Heart left ventricle (tissue), 16 donors: ENCODE measurements at places on chromosomes 6 and 20. TPM values are rescaled to one million over a fixed set of nuclear protein-coding genes. Genes with fewer than 3 reads are reported as not detected.
A peak's percentile ranks its signal among the peaks of the same experiment; 100 is the strongest.

The WFDC12 gene
- not detected for total RNA-seq

GRCh38 chr6:105862936-105863607 lies 223.1 kb upstream of the PRDM1 start:
- H3K27ac ChIP-seq = no peak overlapping the region
- H3K27me3 ChIP-seq = no peaks in the 10 kb centered on the region
- H3K4me3 ChIP-seq = no peak overlapping the region

- H3K4me1 ChIP-seq = peaks cover 26% of the 10 kb centered on the region
- H3K27ac ChIP-seq = no peak overlapping the region
- no peaks in the 10 kb centered on the region for H3K36me3 ChIP-seq
- H3K4me3 ChIP-seq = no peak overlapping the region
Observed at GRCh38 chr6:11414176-11414963, 123.2 kb upstream of the TMEM170B start.

The CLVS2 gene
- 0.12 TPM for total RNA-seq

The ZFP57 gene
- not detected for total RNA-seq

The FOXC1 gene
- 3.3 TPM for total RNA-seq

DNA sequence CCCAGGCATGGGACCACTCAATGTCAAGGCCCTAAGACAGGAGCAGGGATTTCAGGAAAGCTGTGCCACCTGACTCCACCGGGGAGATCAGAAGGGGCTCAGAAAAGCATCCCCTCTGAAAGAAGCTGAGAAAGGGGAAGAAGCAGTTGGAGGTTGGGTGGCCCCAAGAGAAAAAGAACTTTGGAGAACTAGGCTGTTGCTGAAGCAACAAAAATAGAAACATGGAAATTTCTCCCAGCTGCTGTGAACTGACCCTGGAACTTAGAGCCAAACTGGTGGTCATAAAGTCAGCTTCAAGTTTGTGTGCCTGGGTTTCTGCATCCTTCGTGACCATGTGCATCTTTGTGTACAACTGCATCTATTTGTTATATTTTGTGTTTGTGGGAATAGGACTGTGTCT lies 534.5 kb downstream of the MAFB start:
- H3K27ac ChIP-seq = no peak overlapping the region
- H3K4me1 ChIP-seq = no peaks in the 10 kb centered on the region
- H3K36me3 ChIP-seq = no peaks in the 10 kb centered on the region
- H3K27me3 ChIP-seq = no peaks in the 10 kb centered on the region
- H3K4me3 ChIP-seq = no peak overlapping the region

GRCh38 chr6:157527471-157527907 lies 146.5 kb downstream of the ZDHHC14 start:
- DNase-seq = no peak
- no peaks in the 10 kb centered on the region for H3K36me3 ChIP-seq
- H3K4me3 ChIP-seq = no peak overlapping the region

- no peaks in the 10 kb centered on the region for H3K36me3 ChIP-seq
- no peak overlapping the region for H3K27ac ChIP-seq
- no peaks in the 10 kb centered on the region for H3K4me1 ChIP-seq
- no peaks in the 10 kb centered on the region for H3K27me3 ChIP-seq
Observed at GRCh38 chr6:162576016-162576415, 151.6 kb downstream of the PRKN start.

DNA sequence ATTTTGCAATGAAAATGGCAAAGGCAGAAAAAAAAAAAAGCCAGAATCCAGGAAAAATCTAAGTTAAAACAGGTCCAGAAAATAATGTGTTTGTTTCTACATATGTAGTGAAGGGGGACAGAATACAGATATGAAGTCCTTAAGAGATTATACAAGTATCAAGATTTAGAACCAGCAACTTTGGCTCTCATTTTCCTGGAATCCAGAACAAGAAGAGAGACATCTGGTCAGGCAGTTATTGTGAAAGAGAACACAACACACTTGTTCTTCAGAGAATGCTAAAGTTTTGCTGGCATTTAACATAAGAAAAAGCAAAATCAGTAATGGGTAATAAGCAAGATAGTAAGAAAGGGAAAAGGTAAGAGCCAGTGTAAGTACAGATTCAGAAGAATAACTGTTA lies 21.1 kb downstream of the BAG2 start:
- no peak for DNase-seq
- H3K4me3 ChIP-seq = no peak overlapping the region
- H3K27ac ChIP-seq = no peak overlapping the region
- no peaks in the 10 kb centered on the region for H3K4me1 ChIP-seq
- H3K27me3 ChIP-seq = no peaks in the 10 kb centered on the region

The EDEM2 gene
- total RNA-seq = 10.3 TPM

The TNXB gene
- total RNA-seq = 48.5 TPM

DNA sequence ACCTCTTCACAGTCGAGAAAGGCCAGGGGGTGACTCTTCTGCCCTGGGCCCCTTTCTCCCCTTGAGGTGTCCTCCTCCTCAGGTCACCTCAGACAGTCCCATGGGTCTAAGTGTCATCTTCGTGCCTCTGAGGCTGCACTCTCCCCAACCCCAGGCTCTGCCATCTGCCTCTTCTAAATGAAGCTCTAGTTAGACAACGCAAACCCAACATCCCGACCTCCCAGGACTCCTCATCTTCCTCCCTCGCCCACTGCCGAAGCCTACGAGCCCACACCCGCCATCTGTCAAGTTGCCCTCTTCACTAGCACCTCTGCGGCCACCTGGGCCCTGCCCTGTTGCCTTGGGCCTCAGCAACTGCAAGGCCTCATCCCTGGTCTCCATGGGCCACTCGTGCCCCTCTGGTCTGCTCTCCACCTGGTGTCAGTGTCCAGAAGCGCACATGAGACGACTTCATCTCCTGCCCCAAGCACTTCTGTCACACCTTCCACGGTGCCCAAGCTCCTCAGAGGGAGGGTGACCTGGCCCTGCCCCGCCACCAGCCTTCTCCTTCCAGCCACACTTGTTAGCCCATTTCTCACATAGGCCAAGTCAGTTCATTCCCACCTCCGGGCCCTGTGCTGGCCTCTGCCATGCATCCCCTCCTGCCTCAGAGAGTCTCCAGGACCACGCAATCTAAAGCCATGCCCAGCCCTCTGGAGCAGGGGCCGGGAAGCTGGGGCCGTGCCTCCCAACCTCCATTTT lies 53.8 kb downstream of the RRBP1 start:
- H3K4me3 ChIP-seq = no peak overlapping the region
- no peaks in the 10 kb centered on the region for H3K27me3 ChIP-seq
- no peaks in the 10 kb centered on the region for H3K4me1 ChIP-seq
- no peak for DNase-seq
- no peak overlapping the region for H3K27ac ChIP-seq
- H3K36me3 ChIP-seq = peaks cover 99% of the 10 kb centered on the region

DNA sequence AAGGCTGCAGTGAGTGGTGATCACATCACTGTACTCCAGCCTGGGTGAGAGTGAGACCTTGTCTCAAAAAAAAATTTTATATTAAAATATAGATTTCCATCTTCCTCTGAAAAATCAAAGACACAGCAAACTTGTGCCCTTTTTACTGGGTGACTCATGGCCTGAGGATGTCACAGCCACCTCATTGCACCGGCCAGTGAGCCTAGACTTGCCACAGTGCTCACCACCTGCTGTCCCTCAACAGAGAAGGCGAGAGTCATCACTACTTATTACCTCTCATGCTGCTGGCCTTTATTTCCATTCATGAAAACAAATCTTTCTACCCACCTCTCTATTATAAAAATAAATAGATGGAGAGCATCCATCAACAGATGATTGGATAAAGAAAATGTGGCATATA lies 295.8 kb downstream of the PREX1 start:
- no peak overlapping the region for H3K27ac ChIP-seq
- H3K36me3 ChIP-seq = no peaks in the 10 kb centered on the region
- DNase-seq = no peak

GRCh38 chr6:158669145-158670035 lies 19.5 kb downstream of the SYTL3 start:
- H3K27ac ChIP-seq = no peak overlapping the region
- H3K4me1 ChIP-seq = no peaks in the 10 kb centered on the region
- H3K36me3 ChIP-seq = no peaks in the 10 kb centered on the region
- H3K27me3 ChIP-seq = no peaks in the 10 kb centered on the region
- no peak overlapping the region for H3K4me3 ChIP-seq

The NKX2-4 gene
- not detected for total RNA-seq

GRCh38 chr6:79269877-79270276 lies 35.4 kb upstream of the HMGN3 start:
- peaks cover 6% of the 10 kb centered on the region for H3K4me1 ChIP-seq
- no peaks in the 10 kb centered on the region for H3K27me3 ChIP-seq
- no peaks in the 10 kb centered on the region for H3K36me3 ChIP-seq
- no peak for DNase-seq

GRCh38 chr6:145842693-145843546 lies 28.3 kb upstream of the FBXO30 start:
- H3K27me3 ChIP-seq = no peaks in the 10 kb centered on the region
- peaks cover 7% of the 10 kb centered on the region for H3K4me1 ChIP-seq
- H3K4me3 ChIP-seq = no peak overlapping the region
- no peak for DNase-seq

The NDUFAF4 gene
- total RNA-seq = 91.2 TPM

The RSPH9 gene
- total RNA-seq = 0.14 TPM

DNA sequence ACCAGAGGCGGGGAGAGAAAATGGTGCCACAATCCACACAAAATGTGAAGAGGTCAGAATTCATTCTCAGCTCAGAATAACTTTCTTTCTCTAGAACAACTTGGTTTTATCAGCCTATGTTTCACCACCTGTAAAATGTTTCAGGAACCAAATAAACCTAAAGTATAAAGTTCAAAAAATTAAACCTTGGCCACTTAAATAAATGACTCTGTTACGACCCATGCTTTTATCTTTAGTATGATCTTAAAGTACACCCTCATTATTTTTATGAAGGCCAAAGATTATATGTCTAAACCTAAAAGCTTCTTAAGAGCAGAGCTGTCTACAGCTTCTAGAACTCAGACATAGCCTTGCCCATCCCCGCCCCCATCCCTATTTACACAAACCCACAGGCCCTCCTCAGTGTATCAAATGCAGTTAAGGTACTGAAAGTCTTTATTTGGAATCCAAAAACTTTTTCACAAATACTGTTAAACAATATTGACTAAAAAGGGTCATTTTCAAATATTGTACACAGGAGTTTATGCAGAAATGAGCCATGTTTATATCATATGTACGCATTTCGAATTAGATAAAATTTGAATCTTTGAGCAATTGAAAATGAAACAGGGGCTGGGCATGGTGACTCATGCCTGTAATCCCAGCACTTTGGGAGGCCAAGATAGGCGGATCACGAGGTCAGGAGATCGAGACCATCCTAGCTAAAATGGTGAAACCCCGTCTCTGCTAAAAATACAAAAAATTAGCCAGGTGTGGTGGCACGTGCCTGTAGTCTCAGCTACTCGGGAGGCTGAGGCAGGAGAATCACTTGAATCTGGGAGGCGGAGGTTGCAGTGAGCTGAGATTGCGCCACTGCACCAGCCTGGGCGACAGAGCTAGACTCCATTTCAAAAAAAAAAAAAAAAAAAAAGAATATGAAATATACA lies 5.7 kb upstream of the NHSL1 start:
- H3K36me3 ChIP-seq = no peaks in the 10 kb centered on the region
- no peak overlapping the region for H3K4me3 ChIP-seq
- no peak overlapping the region for H3K27ac ChIP-seq
- H3K4me1 ChIP-seq = peaks cover 21% of the 10 kb centered on the region
- no peak for DNase-seq

GRCh38 chr6:8166156-8166555 lies 63.8 kb upstream of the EEF1E1 start:
- no peaks in the 10 kb centered on the region for H3K4me1 ChIP-seq
- H3K36me3 ChIP-seq = no peaks in the 10 kb centered on the region
- H3K4me3 ChIP-seq = no peak overlapping the region
- H3K27ac ChIP-seq = no peak overlapping the region
- no peaks in the 10 kb centered on the region for H3K27me3 ChIP-seq

GRCh38 chr20:58168843-58169242 lies 59.6 kb downstream of the ANKRD60 start:
- no peaks in the 10 kb centered on the region for H3K4me1 ChIP-seq
- no peaks in the 10 kb centered on the region for H3K27me3 ChIP-seq
- no peak overlapping the region for H3K4me3 ChIP-seq
- no peaks in the 10 kb centered on the region for H3K36me3 ChIP-seq

- no peak overlapping the region for H3K4me3 ChIP-seq
- DNase-seq = no peak
- no peaks in the 10 kb centered on the region for H3K36me3 ChIP-seq
Observed at GRCh38 chr20:60816901-60817300, 435.2 kb upstream of the CDH4 start.

- DNase-seq = no peak
- H3K4me1 ChIP-seq = no peaks in the 10 kb centered on the region
- H3K4me3 ChIP-seq = no peak overlapping the region
Observed at GRCh38 chr6:106745824-106746582, 116.6 kb downstream of the QRSL1 start.

- peaks cover 21% of the 10 kb centered on the region for H3K4me1 ChIP-seq
- H3K27ac ChIP-seq = no peak overlapping the region
- DNase-seq = peak; percentile 45
Observed at GRCh38 chr20:32448306-32449056, 90.3 kb downstream of the ASXL1 start.

DNA sequence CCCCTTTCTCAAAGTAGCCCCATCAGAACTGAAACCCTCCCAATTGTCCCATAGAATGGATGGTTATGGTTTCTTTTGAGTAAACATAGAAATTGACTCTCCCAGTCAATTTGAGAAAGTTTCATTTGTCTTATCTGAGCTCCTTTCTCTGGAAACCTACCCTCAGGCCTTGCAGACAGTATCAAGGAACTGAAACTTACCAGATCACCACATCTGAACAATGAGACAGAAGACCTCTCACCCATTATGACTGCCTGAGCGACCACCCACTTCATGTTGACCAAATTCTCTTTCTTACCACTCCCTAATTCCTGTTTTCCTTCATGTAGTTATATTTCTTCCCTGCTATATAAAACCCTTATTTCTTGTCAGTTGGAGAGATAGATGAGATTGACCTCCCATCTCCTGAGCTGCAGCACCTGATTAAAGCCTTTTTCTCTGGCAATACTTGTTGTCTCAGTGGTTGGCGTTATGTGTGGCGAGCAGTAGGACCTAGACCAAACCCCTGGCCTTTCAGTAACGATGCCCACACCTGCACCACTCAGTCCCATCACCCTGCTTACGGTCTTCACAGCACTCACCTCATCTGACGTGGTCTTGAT lies 138.9 kb downstream of the ZNF217 start:
- H3K4me1 ChIP-seq = no peaks in the 10 kb centered on the region
- H3K36me3 ChIP-seq = no peaks in the 10 kb centered on the region
- no peak overlapping the region for H3K27ac ChIP-seq

DNA sequence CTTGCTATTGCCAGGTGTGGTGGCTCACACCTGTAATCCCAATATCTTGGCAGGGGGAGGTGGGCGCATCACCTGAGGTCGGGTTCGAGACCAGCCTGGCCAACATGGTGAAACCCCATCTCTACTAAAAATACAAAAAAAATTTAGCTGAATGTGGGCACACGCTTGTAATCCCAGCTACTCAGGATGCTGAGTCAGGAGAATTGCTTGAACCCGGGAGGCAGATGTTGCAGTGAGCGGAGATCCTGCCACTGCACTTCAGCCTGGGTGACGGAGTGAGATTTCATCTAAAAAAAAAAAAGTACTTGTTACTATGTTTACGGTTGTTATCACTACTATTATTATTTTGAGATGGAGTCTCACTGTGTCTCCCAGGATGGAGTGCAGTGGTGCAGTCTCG lies 3.0 kb downstream of the PPT2 start:
- peaks cover 45% of the 10 kb centered on the region for H3K36me3 ChIP-seq
- no peak for DNase-seq
- no peak overlapping the region for H3K27ac ChIP-seq
- no peaks in the 10 kb centered on the region for H3K27me3 ChIP-seq
- H3K4me1 ChIP-seq = peaks cover 26% of the 10 kb centered on the region
